Occipital lobe (tissue), 3 donors: ENCODE measurements at places on chromosomes 13 and 19.

GRCh38 chr13:50974268-50974667, 64.7 kb downstream of the RNASEH2B start:
- DNase-seq: no peak

DNA sequence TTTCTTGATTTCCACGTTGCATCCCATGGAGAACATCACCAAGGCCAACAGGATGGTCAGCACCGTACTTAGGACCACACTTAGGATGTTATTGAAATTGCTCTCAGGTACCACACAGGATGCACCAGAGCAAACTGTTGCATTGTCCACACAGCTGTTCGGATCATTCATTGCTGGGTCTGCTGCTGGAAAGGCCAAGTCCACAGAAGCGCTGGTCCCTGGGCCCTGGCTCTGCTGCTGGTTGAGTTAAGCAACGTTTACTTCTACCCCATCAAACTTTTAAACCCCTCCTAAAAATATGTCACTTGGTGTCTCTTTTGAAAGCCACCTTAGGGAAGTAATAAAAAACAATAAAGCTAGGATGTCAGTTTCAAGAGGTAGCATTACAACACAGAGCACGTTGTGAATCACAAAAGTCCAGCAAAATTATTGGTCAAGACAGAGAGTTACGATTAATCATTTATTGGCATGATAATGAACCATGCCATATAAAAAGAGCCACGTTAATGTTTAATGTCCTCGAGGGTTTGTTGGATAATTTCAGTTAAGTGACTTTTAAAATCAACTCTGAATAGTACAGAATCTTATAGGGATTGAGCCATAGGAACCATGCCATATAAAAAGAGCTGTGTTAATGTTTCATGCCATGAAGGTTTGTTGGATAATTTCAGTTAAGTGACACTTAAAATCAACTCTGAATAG, at the start of gene SLC10A2:
Gene SLC10A2 (minus strand): TSS at position 339 of the 702 bp plus-strand sequence. CDS start 168 bp downstream, at position 171.
- DNase-seq: no peak

DNA sequence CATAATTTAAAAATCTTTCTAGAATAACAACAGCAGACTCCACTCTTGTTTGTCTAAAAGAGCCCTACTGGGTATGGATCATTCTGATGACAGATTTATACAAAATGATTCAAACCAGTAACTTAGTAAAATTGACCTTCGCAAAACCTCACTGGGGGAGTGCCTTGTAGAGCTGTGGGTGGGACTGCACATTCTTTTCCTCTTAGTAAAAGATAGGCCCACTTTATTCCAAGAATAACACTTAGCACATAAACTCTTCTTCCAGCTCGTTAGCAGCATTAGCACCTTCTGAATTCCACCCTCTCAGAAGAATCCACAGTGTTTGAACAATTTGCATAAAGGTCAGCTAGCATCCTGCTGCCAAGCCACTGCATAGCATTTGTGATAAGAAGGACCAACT, 106.8 kb downstream of the STOML3 start:
- DNase-seq: no peak

DNA sequence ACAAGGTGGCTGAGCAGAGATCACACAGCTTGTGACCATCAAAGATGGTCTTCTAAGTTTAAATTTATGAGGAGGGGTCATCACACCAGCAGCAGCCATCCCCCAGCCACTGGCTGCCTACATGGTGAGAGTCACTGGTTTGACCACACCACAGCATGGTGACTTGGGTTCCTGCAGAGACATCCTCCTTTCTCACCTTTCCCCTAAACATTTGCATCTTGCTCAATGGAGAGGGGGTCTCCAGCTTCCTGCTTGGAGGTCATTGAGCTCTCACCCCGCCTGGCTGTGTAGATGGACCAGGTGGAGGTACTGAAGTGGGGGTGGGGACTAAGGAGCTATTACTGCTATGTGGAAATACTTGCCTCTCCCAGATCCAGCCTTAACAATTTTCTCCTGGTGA, 247.6 kb upstream of the ARGLU1 start:
- no peak for DNase-seq
